ENCODE measurements at places on chromosomes 6 and 20.

GRCh38 chr6:42226645-42227143 lies 9.0 kb upstream of the MRPS10 start:
- no peak for DNase-seq

- no peak for DNase-seq
Measured at GRCh38 chr6:132907914-132908313, 93.5 kb downstream of the RPS12 start.

GRCh38 chr6:44047801-44048200 lies 79.5 kb downstream of the MRPL14 start:
- DNase-seq, result no peak

GRCh38 chr6:53439556-53439955 lies 90.8 kb upstream of the ELOVL5 start:
- no peak for DNase-seq

DNA sequence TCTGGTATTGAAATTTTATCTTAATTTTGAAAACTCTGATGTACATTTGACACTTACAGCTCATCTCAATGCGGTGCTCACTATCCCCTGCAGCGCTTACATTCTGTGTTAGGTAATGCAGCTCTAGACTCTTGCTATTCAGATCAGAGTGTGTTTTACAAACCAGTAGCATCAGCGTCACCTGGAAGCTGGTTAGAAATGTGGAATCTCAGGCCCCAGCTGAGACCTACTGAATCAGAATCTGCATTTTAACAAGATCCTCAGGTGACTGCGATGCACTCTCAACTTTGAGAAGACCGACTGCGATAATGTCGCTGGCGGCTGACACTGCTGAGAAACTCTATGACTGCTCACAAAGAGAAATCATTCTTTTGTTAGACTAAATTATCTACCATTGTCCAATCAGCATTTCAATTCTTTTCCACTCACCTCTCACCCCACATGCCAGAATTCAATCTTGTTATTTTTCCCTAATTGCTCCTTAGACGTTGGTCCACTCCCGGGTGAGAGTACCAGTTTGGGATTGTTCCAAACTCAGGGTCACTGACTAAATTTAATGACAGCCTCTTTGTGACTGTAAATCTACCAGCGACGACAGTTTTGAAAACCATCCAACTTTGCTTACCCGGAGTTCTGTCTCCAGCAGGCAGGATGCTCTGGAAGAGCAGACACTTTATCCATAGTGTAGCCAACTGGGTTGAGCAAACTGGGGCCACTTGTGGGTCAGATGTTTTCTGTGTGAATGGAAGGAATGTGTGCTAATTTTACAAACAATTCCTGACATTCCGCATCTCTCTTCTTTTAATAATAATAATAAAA lies 140.1 kb upstream of the BTBD3 start:
- DNase-seq, result no peak

DNA sequence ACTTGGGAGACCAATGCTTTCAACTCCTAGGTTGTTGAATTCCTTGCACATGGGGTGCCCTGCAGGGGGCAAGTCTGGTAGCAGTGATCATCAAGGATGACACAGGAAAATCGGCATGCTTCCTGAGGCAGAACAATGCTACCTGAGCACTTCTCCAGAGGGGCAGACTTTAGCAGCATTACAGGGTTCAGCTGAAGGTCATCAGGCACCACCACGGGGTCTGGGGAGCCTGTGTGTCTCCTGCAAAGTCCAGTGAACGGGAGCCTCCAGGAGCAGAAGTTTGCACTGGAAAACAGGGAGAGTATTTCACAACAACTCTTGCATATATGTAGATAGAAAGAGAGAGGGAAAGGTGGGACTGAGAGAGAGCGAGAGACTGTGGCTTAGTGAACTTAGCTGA lies 10.2 kb downstream of the VSX1 start:
- DNase-seq, result no peak

DNA sequence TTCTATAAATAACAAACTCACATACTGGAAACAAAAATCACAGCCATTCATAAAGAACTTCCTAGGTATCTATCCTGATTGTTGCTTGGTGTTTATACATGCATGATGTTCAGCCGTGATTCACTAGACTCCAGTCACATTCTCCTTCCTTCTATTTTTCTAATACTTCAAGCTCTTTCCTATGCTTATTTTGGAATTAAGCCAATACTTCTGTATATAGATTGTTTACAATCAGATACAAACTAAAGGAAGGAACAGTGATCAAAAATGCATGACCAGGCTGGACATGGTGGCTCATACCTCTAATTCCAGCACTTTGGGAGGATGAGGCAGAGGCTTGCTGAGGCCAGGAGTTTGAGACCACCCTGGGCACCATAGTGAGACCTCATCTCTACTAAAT lies 377.5 kb upstream of the IRAK1BP1 start:
- no peak for DNase-seq

DNA sequence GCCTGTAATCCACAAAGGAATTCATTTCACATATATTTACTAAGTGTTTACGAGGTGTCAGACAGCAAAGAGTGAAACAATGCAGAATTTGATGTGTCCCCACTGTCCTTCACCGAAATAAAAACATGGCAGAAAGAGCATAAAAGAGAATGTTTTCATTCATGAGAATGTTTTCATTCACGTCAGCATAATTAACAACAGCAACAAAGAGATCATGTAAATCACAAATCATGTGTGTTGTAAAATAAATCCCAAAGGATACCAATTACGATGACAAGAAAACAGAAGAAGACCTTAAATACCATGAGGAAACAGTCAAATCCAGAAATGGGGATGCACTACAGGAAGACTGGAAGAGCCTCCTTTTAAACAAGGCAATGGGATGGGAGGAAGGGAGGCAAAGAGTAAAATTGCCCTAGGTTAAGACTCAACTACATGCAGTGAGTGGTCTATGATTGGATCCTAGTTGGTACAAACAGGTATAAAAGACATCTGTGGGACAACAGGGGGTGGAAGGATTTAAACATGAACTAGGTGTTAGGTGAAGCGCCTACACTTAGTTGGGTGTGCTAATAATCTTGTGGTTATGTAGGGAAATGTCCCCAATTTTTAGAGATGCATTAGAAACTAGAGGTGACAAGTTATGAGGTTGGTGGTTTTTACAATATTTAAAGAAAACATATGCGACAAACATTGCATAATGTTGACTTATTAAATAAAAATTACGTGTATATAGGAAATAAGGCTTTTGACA lies 1.5 kb downstream of the ZSCAN31 start:
- DNase-seq, result no peak

DNA sequence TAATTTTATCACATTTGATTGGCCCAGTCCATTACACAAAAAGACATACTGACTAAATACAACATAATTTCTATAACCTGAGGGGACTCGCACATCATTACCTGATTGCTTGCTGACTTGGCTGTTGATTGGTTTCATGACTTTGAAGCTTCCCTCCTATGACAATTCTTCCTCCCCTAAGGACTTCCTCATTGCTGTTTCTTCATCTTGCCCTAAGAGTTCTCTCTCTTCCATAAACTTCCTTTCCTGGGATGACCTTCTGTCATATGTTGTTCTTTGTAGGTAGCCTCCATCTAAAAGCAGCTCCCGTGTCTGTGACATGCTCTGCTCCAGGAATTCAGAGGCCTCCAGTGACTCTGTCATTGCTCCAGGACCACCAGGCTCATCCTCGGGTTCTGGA lies 22.6 kb downstream of the RSPH3 start:
- no peak for DNase-seq

GRCh38 chr6:3318226-3318625 lies 59.5 kb downstream of the PSMG4 start:
- DNase-seq, result no peak

- DNase-seq, result no peak
Measured at GRCh38 chr6:113271437-113271836, 585.7 kb upstream of the MARCKS start.

DNA sequence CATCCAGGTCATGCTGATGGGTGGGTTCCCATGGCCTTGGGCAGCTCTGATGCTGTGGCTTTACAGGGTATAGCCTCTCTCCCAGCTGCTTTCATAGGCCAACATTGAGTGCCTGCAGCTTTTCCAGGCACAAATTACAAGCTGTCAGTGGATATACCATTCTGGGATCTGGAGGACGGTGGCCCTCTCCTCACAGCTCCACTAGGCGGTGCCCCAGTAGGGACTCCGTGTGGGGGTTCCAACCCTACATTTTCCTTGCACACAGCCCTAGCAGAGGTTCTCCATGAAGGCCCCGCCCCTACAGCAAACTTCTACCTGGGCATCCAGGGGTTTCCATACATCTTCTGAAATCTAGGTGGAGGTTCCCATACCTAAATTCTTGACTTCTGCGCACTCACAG lies 602.6 kb upstream of the HS3ST5 start:
- no peak for DNase-seq

- no peak for DNase-seq
Measured at GRCh38 chr20:20210327-20210726, 157.6 kb upstream of the INSM1 start.

GRCh38 chr6:39407446-39407993 lies 85.0 kb upstream of the KCNK16 start:
- DNase-seq, result no peak

- DNase-seq, result peak; percentile 34
Measured at GRCh38 chr20:3652676-3653596, 10.3 kb downstream of the GFRA4 start.

DNA sequence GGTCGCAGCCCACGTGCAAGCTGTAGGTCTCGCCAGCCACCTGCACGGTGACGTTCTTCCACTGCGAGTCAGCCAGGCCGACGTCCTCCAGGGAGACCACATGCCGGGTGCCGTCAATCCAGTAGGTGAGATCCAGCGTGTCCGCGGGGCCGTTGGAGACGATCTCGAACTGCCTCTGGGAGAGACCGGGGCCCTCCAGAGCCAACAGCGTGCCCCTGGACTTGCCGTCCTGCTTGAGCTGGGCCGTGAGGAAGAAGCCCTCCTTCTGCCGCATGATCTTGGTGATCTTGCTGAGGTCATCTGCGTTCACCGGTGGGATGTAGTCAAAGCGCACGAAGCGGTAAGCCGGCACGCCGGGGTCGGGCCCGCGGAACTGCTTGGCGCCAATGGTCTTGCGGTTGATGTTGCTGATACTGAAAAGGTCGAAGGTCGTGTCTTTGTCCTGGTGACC lies 5.1 kb downstream of the THBS2 start:
- DNase-seq, result no peak

DNA sequence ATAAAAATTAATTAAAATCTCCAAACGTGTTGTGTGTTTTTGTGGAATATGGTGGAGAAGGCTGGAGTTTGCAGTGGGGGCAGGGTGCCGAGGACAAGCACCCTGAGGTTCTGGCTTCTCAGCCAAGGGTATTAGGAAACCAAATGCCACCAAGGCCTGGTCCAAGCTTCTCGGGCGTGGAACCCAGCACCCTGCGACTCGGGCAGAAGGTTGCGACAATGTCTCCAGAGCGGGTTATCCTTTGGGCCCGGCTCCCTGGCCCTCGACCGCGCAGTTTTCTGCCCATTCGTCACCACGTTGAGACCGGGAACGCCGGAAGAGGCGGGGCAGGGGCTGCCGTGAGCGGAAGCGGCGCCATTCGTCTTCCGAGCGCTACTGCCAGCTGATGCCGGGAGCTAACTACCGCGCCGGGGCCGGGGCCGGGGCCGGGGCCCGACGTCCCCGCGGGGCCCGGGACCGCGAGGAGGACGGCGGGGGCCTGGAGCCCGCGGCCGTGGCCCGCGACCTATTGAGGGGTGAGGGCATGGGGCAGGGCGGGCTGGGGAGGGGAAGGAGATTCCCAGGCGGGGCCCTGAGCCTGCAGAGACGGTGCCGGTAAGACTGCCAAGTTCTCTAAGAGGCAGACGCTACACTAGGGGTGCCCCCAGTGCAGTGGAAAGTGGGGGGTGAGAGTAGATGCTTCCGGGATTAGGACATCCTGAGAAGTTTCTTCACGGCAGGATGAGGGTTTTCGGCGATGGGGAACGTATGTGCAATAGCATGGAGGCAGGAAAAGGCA lies at the start of gene RRP36:
RRP36 (plus strand) TSS at position 354 of the 778 bp plus-strand sequence; CDS start at position 386, 32 bp downstream.
- DNase-seq, result no peak

DNA sequence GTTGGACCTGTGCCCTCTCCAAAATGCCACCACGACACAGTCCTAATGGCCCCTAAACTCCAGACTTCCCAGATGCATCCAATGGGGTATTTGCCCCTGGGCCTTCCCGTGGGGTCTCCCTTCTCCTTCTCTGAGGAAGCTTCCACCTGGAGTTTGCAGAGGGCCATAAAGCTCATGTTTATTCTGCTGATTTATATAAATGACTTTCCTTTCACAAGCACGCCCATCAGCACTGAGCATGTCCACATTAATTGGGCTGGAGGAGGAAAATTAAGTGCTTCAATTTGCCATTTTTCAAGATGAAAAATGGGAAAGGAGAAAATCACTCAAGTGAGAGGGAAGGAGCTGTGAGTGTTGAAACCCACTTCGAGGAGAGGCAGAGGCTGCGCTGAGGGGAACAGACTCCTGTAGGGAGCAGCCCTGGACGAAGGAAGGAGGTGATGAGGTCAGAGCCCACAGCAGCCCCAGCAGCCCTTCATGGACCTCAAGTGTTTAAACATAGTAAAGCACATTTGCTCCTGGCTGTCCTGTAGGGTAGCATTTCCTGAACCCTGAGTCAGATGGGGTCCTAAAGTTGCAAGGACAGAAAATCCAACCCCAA lies 434.9 kb upstream of the SULF2 start:
- no peak for DNase-seq

- DNase-seq, result no peak
Measured at GRCh38 chr6:156348424-156348823, 428.8 kb upstream of the ARID1B start.

DNA sequence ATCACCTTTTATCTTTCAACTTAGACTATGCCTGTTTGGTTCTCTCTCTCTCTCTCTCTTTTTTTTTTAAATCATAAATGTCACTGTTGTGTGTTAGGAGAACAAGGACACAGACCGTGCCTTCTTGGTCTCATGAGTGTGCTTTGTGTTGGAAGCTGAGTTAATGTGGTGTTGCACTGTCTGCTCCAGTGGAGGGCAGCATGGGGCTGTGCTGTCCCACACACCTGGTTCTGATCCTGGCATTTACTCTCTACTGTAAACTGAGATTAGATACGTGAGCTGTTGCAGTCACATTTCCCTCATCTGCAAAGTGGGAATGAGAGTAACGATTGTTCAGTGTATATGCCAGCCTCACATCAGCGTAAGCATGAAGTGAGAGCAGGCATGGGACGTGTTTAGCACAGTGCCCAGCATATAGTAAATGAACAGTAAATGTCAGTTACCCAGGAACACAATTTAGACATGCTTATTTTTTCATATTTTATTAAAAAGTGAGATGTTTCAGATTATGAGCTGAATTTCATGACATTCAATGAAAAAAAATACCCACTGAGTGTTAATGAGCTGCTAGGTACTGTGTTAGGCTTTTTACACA lies 161.1 kb downstream of the FARS2 start:
- DNase-seq, result no peak
